ENCODE measurements at places on chromosomes 3 and 15. TPM values are rescaled to one million over a fixed set of nuclear protein-coding genes. Genes with fewer than 3 reads are reported as not detected.
A peak's percentile ranks its signal among the peaks of the same experiment; 100 is the strongest.

Gene HHLA2
- total RNA-seq: not detected

Gene SLC51A
- total RNA-seq: 10.3 TPM

Gene SCN5A
- total RNA-seq: 4.7 TPM

Gene GABRG3
- not detected for total RNA-seq

Gene KCNMB2
- not detected for total RNA-seq

Gene CHRM5
- not detected for total RNA-seq

Gene ZKSCAN7
- total RNA-seq: 0.83 TPM

Gene CYP1A1
- 0.33 TPM for total RNA-seq

Gene SLC22A14
- total RNA-seq: not detected

Gene ZSCAN2
- 9.7 TPM for total RNA-seq

Gene CCR8
- total RNA-seq: not detected

Gene HTR3E
- not detected for total RNA-seq

Gene OSTN
- not detected for total RNA-seq

Gene PATL2
- total RNA-seq: 2.0 TPM

Gene MINAR1
- 0.22 TPM for total RNA-seq

- no peak for DNase-seq
These were observed 101.8 kb downstream of the ST8SIA2 start for GRCh38 chr15:92495446-92495845.

- no peak for DNase-seq
These were observed 184.1 kb downstream of the ZIC4 start for GRCh38 chr3:147222291-147222690.

DNA sequence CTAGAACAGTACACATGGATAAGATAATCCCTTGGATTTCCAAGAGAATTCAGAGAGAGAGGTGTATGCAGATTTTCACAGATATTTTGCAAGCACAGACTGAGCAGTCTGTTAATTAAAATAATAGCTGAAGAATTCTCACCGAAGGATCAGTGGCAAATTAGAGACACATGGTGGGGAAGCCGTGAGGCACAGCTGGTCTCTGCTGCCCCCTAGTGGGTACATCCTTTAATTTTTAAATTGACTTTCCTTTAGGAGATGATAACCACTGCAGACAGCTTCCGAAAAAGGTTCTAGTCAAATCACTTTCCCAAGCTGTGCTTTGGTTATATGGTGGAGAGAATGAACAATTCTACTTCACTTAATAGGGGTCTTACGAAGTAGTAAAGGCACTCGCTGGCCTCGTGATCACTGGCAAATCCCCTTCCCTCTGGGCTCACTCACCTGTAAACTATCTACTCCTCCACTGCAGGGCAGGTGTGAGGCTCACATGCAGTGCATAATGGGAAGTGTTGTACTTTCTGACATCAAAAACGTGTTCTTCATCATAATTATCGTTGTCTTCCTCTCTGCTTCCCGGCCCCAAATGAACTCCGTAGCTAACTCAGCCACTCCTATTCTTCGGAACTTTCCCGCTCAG, 19.5 kb downstream of the MESD start:
- peak; percentile 59 for DNase-seq

DNA sequence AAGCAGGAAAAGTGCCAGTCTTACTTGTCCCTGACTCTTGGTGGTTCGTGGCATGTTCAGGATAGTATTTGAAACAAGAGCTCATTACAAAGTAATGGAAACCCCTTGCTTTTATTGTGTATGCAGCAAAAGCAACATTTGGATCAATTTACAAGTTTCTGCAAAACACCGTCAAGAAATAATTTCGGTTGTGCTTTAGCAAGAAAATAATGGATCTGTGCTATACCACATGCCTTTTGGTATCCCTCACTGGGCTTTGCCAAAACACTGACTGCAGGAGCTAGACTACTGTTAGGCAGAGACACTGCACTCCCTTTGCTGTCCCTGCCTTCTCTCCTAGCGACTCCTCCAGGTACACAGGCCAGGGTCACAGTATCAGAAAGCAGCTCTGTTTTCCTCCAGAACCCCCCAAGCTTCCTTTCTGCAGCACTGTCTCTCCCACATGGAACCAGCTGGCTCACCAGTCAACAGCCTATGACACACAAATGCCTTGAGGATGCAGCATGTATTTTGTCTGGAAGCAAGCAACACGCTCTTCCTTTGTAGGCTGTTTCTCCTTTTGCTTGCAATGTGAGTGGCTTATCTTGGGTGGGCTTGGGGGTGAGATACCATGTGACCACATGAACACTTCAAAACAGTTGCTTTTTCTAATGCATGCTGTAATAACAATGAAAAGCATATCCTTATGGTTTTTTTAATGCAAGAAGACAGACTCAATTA, 111.4 kb downstream of the PGPEP1L start:
- no peak for DNase-seq

DNA sequence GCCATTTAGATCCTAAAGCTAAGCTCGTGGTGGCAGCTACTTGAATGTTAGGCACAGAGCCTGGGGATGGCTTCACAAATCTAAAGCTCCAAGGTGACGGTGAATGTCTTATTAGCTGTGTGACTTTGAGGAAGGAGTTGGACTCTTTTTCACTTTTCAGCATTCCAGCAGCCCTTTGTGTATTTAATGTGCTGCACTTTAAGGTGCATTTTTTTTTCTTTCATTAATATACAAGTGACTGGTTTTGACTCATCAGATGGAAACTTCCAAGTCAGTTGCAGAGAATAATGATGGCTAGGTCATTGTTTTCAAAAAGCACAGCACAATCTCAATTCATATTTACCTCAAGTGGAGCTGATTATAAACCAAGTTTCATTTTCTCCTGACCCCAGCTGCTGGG, 55.8 kb downstream of the TMED3 start:
- DNase-seq: peak; percentile 55

- no peak for DNase-seq
These were observed 365 bp upstream of the PDCD6IP start for GRCh38 chr3:33798113-33798417.

- no peak for DNase-seq
These were observed 582 bp downstream of the GOLGA6L2 start for GRCh38 chr15:23446215-23447106.

DNA sequence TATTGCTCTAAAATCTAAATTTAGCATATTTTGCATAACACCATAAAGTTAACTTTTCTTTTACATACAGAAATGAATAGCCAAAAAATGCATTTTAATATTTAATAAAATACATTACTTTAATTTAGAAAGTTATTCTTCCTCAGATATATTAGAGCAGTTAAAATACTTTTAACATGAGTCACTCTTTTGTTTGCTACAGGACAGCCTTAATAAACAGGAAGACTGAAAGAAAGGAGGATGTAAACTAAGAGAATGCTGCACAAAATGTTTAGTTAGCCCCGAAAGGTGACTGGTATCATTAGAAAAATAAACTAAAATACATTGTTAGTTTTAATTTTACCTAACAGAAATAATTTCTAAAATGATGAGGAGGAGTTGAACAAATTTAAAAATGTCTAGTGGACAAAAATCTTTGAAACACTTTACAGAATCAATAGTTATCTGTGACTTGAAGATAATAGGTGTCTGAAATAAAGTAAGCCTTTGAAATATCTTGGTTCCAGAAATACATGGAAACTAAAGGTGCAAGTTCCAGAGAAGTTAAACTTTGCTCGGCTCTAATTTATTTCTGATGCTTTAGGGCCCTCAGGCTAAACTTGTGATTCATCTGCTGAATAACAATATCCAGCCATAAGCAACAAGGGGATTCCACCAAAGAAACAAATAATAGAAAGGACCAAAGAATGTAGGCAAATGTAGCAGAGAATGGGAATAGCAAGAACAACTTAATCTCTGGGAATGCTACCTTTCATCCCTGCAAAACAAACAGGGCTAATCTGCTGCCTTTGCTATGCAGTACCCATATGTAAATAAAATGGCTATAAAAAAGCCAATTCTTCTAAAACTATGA, 138.3 kb upstream of the UBP1 start:
- peak; percentile 64 for DNase-seq

DNA sequence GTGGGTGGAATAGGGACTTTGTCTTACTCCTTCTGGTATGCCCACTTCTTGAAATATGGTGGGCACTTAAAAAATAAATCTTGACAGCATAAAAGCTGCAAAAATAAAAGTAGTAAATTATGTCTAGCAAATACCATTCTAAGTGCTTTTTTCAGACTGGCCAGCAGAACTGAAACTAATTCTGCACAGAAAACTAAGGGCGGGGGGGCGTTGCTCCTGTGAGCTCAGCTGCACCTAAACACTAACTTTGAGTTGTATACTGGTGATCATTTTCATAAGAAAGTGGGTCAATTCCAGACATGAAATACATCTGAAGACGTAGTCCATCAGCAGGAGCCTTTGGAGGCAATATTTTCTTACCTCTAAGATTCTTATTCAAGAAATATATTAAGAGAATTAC, 114.8 kb downstream of the WDR76 start:
- no peak for DNase-seq

- DNase-seq: no peak
These were observed 2.3 kb upstream of the EIF2AK4 start for GRCh38 chr15:39931615-39932014.

- DNase-seq: no peak
These were observed 91.1 kb upstream of the IL12A start for GRCh38 chr3:159897331-159898075.

DNA sequence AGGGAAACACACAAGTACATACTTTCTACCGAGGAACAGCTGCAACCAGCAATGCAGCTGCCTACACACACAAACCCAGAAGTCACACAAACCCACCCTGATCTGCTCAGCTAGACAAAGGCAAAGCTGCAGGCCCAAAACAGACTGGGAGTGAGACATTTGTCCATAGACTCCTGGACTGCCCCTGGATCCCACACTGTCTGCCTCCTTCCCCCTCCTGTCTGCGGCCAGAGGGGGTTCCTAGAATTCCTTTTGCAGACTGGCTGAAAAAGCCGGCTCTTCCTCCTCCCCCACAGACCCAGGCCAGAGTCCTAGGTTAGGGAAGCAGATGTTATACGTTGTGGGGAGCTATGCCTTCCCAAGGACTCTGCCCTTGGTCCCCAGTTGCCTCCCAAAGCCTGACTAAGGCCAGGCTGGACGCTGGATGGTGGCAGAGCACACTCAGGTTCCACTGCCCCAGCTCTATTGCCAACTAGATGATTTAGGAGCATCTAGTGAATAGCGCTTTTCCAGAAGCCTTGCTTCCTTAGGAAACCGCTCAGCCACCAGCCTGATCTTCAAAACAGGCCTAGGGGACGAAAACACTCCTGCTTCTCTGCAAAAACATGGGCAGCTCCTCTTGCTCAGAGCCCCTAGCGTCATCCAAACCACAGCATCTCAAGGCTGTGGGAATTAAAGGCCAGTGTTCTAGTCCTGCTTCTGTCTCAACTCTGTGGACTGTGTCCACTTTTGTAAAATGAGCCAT, 37.4 kb upstream of the CILP start:
- DNase-seq: no peak

GRCh38 chr15:67085818-67086636, 20.6 kb downstream of the SMAD3 start:
- DNase-seq: peak; percentile 47

DNA sequence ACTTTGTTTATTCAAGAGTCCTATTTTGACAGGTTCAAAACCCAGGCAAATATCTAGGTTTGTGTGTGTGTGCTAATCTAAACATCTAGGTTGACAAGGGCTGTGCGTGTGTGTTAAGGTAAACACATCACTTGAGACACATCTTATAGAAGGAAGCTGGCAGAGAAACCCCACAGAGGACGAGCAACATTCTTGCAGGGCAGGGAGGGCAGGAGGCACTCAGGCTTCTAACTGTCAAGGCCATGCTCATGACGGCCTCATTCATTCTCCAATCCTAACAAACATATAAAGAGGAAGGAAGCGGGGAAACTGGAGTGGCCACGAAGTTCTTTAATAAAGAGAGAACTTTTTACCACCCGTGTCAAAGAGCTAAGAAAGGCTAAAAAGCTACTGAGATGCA, 43.4 kb downstream of the SLCO2A1 start:
- DNase-seq: no peak

GRCh38 chr3:111882799-111883198, 23.7 kb downstream of the PHLDB2 start:
- DNase-seq: no peak

- DNase-seq: peak; percentile 44
These were observed 1.7 kb downstream of the B3GNT5 start for GRCh38 chr3:183254487-183255347.

- DNase-seq: no peak
These were observed 93.2 kb downstream of the CD47 start for GRCh38 chr3:107997671-107998070.

- no peak for DNase-seq
These were observed 552.8 kb downstream of the NAALADL2 start for GRCh38 chr3:175411946-175412345.

GRCh38 chr15:77538793-77539497, 93.8 kb downstream of the LINGO1 start:
- no peak for DNase-seq

GRCh38 chr15:69881302-69881670, 216.4 kb downstream of the TLE3 start:
- DNase-seq: peak; percentile 69

DNA sequence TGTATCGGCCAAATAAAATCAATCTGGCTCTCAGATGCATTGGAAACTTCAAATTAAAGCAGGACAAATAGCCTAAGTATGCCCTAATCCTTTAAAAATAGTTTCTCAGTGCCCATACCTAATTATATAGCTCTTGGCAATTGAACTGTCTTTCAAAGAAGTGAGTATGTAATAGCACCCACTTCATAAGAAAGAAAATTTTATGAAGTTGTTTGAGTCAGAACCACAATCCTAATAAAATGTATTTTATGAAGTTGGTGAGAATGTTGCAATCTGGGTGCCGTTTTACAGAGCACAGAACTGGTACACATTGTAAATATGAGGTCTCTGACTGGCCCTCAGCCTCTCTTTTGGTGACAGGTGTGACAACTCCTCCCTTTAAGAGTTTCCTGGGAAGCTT, 45.4 kb downstream of the EPHB1 start:
- DNase-seq: no peak

- no peak for DNase-seq
These were observed 435.5 kb upstream of the TPM1 start for GRCh38 chr15:62607114-62607462.

GRCh38 chr3:1533763-1534162, 440.9 kb downstream of the CNTN6 start:
- DNase-seq: no peak

DNA sequence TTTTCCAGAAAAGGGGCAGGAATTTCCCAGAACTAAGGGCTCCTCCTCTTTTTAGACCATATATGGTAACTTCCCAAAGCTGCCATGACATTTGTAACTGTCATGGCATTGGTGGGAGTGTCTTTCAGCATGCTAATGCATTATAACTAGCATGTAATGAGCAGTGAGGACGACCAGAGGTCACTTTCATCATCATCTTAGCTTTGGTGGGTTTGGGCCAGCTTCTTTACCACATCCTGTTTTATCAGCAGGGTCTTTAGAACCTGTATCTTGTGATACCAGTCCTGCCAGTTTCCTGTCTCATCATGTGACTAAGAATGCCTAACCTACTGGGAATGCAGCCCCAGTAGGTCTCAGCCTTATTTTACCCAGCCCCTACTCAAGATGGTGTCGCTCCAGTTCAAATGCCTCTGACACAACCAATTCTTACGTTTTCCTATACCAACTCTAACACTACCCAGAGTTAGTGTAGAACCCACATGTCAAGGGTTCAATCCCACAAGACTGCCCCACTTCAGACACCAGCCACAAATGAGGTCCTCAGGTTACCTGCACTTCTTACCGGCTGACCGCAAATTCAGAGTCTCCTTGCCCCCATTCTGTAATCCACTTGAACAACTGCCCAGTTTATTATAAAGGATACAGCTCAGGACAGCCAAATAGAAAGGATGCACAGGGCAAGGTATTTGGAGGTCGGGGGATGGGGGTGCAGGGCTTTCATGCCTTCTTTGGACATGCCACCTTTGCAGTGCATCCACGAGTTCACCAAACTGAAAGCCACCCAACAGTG, 17.7 kb downstream of the FOXB1 start:
- DNase-seq: no peak

- no peak for DNase-seq
These were observed 564 bp upstream of the GABPB1 start for GRCh38 chr15:50355619-50355905.
